Stimulated activated CD4-positive, alpha-beta T cell treated with anti-CD3 and anti-CD28 coated beads, Interleukin-4, amount 100 ng/mL, for 48 hours (primary cell): ENCODE measurements at places on chromosomes 12 and 14.

DNA sequence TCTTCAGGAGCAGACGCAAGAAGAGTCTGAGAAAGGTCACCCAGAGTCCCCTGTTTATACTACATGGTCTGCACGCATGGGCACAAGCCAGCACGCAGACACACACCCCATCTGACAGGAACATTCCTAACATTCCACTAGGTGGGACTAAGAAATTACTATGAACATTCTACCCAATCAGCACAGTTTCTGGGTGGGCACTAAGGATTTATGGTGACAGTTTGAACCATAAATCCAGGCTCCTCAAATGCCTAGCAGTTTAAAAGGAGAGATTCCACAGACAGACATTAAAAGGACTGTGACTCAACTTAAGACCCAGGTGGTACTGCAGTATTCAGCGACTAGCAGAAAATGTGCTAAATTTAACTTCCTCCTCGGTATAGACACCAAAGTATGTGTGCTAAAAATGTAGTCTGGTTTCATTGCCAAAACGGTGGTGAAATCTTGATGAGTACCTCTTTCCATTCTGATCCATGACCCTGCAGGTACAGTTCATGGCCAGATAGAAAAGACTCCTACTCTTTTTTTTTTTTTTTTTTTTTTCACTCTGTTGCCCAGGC, 16.2 kb downstream of the ABHD4 start:
- DNase-seq = no peak

GRCh38 chr12:57154076-57154475, 6.7 kb upstream of the LRP1-AS start:
- no peak for DNase-seq

- no peak for DNase-seq
These were observed 69.7 kb upstream of the STAC3 start for GRCh38 chr12:57320639-57321038.

- no peak for DNase-seq
These were observed 213.9 kb downstream of the SLC15A4 start for GRCh38 chr12:128609861-128610260.

DNA sequence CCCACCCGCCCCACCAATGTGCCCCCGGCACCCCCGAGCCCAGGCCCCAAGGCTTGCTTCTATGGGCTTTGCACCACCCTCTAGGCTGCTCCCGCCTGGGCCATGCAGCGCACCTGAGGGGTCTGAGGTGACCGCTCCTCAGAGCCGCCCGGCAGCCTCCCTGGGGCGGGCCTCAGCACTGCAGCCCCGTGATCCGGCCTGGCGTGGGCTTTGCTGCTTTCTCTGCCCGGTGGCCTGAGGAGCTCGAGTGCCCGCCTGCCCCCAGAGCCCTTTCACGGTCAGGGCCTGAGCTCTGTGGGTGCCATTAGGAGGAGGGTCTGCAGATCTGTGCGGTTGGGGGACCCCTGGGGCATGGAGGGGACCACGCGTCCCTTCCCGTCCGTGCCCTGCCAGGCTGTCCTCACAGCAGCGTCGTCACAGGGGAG, 6.2 kb downstream of the MTA1 start:
- no peak for DNase-seq

- DNase-seq = no peak
These were observed 130.1 kb upstream of the HIF1A start for GRCh38 chr14:61565181-61565580.

- DNase-seq = no peak
These were observed 15.3 kb downstream of the FBRSL1 start for GRCh38 chr12:132505105-132505851.
